ENCODE measurements at places on chromosomes 7 and 10. TPM values are rescaled to one million over a fixed set of nuclear protein-coding genes. Genes with fewer than 3 reads are reported as not detected.

GIMAP4 gene
- total RNA-seq: not detected

GRCh38 chr10:122021828-122022227 lies 32.9 kb downstream of the TACC2 start:
- no peak for DNase-seq

- DNase-seq: no peak
Measured at GRCh38 chr7:4805110-4805983, 29.9 kb downstream of the AP5Z1 start.

- no peak for DNase-seq
Measured at GRCh38 chr7:8259586-8260222, 2.3 kb downstream of the ICA1 start.

CH25H gene
- total RNA-seq: 0.70 TPM

GIGYF1 gene
- 79.4 TPM for total RNA-seq

GRCh38 chr7:112092709-112093395 lies 113.3 kb downstream of the DOCK4 start:
- DNase-seq: no peak

BCL7B gene
- 37.7 TPM for total RNA-seq

DNA sequence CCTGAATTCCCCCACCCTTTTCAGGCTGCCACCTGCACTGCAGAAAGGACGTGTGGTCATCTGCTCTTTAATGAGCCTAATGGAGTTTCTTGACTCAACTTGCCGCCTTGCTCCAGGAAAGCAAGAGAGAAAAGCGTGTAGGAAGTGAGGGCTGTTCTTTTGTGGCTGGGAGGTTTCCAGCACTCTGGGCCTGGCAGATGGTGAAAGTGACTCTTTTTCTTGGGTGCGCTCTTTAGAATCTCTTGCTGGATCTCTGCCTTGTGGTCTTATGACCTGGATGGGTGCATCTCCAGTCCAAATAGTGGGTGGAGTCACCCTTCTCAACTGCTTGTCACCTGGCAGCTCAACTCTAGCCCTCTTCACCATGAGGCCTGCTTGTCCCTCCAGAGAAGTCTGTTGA lies 244.0 kb downstream of the SORCS1 start:
- no peak for DNase-seq

CCZ1B gene
- total RNA-seq: 49.5 TPM

DNA sequence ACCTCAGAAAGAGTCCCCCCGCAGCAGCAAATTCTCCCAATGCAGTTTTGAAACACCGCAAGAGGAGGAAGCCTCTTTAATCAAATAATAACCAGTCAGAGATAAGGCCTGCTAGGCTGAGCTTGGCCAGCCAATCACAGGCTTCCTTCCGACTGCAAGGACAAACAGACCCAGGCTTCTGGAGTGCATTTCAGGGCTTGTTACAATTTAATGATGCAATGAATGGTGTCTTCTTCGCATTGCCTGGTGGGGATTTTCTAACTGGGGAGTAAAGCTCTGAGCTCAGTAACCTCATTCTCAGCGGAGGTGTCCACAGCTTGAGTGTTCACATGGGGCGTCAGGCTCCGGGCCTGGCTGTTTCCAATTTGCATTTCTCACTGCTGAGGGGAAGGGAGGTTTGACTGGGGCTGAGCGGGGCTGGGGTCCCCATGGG lies 31.8 kb upstream of the GPAM start:
- no peak for DNase-seq

GRCh38 chr10:87675396-87676376 lies 16.0 kb downstream of the PAPSS2 start:
- DNase-seq: no peak

GRCh38 chr7:26293569-26294308 lies 2.1 kb downstream of the SNX10 start:
- DNase-seq: no peak

DNA sequence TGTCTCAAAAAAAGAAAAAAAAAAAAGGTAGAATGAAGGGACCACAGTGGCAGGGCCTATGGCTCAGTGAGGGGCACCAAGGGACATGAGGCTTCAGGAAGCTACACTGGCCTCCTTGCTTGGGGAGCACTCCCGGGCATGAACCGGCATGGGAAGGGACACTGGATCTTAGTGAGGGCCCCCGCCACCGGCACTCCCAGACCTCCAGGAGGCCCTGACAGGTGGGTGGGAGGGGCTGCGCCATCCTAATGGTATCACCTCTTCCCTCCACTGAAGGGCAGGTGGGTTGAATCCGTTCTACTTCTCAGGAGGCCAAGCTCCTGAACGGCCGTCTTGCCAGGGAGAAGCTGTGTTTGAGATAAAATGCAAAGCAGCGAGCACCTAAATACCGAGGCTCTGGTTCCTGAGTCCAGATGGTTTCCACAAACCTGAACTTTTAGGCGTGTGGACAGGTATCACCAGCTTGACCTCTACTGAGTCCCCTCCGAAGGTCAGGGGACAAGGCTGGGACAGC lies 69.8 kb downstream of the C10orf143 start:
- peak; percentile 44 for DNase-seq

CARD11 gene
- 43.1 TPM for total RNA-seq

DNA sequence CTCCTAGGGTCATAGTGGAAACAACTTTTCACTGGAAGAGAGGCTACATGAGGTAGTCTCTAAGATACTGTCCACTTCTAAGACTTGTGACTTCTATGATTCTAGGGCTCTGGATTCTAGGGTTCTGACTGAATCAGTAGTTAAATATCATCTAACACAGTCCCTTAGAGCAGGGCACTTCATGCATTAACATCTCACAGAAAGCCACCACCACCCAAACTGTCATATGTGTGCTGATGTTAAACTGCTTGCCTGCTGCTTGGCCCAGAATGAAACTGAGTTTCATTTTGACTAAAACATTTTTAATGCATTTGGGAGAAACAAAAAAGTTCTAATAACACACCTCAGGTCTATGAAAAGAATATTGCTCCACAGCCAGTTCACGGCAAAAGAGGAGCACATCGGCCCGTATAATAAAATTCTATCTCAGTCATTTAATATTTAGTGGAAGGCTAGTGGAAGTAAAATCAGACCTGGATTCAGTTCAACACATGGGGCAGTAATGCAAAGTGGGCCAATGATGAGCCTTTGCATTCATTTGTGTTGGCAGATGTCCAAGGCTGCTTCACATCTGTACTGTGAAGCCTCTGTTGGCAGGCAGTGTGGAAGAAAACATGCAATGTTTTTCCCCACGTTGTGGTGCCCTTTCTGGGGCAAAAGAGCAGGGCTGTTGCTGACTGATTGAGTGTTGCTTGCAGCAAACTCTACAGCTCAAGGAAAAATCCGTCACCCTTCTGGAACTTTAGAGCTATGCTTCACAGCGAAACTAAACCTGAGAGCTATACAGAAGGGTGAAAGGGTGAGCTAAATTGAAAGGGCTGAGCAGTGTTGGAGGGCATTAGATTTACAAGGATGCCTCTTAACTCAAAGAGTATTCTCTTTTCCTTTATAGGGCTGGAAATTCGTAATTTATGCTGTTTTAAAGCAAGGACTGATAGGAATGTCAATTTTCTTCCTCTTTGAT lies 33.5 kb upstream of the AUTS2 start:
- no peak for DNase-seq

GRCh38 chr10:13787015-13787421 lies 200.3 kb downstream of the PRPF18 start:
- no peak for DNase-seq

PYROXD2 gene
- total RNA-seq: 14.9 TPM

DNA sequence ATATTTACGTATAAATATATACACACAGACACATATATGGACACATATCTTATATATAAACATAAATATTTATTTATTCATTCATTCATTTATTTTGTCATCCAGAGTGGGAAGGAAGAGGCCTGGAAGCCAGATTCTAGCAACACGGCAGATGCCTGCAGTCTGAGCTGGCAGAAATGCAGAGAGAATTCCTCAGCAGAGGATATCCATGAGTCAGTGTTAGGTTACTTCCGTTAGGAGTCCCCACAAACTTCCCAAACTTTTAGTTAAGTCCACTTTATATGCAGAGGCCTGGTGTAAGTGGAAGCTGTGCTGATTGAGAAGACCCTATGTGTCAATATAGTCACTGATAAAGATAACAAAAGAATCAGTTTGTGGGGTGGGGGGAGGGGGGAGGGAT lies 89.6 kb downstream of the PPP1R17 start:
- DNase-seq: no peak

DNA sequence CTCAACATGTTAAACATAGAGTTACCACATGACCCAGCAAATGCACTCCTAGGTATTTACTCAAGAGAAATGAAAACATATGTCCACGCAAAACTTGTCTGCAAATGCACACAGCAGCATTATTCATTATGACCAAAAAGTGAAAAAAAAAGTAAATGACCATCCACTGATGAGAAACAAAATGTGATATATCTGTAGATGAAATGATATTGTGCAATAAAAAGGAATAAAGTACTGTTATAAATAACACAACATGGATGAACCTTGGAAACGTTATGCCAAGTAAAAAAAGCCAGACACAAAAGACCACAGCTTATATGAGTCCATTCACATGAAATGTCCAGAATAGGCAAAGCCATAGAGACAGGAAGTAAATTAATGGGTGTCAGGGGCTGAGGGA lies 61.4 kb upstream of the SKAP2 start:
- no peak for DNase-seq

DNA sequence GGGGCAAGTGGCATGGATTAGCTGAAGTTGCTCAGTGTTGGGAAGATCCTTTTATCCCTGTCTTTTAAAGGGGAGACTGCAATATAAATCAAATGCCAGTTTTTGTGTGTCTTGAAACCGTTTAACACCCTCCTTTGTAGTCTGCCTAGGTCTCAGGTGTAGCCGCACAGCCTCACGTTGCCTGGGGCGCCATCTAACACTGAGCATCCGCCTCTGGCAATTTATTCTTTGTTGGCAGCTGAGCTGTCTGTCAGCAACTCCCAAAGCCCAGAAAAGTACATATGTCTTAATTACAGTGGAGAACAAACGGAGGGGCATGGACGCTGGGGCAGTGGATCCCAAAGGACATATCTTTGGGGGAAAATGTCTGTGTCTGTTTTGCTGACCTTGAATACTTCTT lies 254.7 kb downstream of the STK31 start:
- DNase-seq: no peak

DNA sequence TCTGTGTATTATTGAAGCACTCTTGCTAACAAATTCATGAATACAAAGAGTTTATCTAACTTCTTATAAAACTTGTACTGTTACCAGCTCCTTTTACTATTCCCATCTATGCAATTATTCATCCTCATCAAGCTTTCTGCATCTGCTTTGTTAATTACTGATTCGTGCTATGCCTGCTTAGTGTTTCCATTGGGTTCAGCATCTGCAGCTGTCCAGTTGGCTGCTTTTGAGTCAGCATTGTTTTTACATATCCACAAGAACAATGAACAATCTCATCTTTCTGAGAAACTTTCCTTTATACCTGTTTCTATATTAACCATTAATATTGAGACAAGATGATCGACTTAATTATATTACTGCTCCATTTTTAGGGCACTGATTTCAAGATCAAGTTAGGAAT lies 19.6 kb upstream of the ANLN start:
- DNase-seq: no peak

- no peak for DNase-seq
Measured at GRCh38 chr7:30790356-30790755, 19.1 kb downstream of the MINDY4 start.

UNCX gene
- total RNA-seq: 0.48 TPM

PWWP2B gene
- 22.6 TPM for total RNA-seq

All from type B pancreatic cell (in vitro differentiated cells).